NCI-H1417 treated with DMSO at 0.1 percent for 48 hours (cell line): ENCODE measurements at places on chromosomes 2 and 18.

DNA sequence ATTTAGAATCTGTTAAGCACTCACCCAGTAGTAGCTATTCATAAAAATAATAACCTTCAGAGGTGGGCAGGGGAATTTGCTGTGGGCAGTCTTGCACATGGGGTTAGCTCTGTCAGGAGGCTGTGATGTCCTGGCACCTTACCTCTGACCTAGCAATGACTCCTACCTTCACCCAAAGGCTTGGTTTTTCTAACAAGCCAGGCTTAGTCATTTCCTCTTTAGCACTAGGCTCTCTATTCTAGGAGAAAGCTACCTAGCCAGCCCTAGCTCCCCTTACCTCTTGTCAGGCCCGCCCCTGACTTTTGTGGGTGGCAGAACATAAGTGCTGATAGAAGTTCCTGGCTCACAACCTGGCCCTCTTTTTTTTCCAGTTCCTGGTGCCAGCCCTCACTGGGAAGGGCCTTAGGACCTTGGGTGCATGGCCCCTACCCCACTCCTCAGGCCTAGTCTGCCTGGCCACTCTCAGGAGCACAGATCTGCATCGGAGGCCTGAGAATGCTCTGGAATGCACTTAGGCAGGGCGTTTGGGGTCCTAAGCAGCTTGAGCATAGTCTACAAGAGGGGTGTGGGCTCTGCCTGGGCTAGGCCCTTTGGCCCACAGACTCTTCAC, 17.7 kb downstream of the CPLX4 start:
- DNase-seq: no peak

- DNase-seq: no peak
Observed at GRCh38 chr2:71120195-71120594, 9.8 kb downstream of the MCEE start.

GRCh38 chr2:161388146-161388779, 27.8 kb upstream of the TBR1 start:
- no peak for DNase-seq

DNA sequence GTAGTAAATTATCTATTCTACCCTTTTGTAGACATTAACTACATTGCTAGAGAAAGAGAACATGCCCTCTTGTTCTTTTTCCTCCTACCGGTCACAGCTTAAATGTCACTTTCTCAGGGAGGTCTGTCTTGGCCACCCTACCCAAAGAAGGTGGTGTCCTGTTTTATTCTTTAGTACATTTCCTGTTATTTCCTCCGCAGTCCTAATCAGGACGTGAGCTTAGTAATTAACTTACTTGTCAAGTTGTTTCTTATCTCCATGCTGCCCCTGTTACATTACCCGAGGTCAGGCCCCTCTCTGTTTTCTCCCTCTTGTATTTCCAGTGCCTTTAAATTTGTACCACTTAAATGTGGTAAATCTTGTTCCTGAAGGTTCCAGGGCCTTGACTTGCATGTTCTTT, 73.7 kb upstream of the RMDN2 start:
- no peak for DNase-seq

DNA sequence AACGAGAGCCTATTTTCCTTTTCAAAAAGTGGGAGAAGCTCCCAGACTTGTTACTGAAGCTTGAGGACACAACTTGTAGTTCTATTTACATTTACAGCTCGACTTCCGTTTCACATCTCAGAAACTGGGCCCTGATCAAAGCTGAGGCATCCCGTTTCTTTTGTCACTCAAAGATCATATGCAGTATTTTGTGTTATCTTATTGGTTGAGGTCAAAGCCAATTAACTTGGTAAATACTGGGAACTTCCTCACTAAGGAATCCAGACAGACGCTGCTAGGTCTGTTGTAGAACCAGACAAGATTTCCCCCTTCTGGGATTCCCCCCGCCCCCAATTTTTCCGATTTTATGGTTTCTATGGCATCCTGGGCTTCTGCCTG, 50.3 kb downstream of the TSN start:
- no peak for DNase-seq

GRCh38 chr2:161418715-161419637, 2.9 kb downstream of the TBR1 start:
- DNase-seq: no peak

- no peak for DNase-seq
Observed at GRCh38 chr2:71658771-71659170, 205.4 kb downstream of the DYSF start.

DNA sequence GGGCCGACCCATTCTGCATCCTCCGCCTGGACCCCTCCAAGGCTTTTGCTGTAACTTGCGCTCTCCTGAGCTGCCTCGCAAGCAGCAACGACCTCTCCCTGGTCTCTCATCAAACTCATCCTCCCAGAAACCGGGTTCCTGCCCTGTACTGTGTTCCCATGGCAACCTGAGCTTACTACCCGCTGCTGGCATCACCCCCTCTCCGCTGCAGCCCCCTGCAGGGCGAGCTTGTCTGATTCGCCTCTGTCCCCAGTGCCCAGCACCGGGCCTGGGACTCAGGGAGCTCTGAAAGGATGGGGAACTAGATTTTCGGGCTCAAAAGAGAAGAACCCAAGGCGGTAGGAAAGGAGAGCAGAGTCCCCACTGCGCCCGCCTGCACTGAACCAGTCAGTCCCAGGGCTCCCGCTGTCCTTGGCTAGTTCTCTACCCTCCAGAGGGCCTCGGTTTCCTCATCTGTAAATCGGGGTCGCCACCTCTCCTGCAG, 463 bp downstream of the HS1BP3 start:
- DNase-seq: no peak

DNA sequence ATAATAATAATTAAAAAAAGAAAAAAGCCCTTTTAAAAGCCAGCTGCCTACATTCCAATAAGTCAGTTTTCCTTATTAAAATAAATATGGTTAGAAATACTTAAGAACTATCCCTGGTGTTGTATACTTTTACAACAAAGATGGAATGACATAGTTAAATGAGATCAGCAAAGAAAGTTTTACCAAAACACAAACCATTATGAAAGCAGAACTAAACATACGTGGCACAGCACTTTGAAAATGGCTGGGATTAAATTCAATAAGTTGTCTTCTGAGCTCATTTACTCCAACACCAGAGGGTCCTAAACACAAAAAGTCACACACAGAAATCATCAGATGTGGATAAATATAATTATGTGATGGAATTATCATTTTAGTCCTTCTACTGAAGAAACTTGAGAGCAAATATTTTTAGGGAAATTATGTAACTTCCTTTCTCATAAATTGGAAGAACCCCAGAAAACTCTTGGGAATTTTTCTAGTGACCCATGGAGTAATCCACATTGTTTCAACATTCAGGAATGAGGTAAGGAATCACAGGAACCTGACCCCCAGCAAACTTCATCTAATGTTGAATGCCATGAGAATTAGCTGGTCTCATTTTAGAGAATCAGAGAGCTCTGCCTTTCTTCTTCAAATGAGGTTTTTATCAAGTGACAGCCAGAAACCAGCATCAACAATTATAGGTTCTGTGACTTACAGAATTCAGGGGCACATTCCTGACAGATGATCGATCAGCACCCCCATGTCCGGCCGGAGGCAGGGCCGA, 11.5 kb upstream of the TMEM237 start:
- no peak for DNase-seq

GRCh38 chr2:135694711-135695110, 46.9 kb upstream of the UBXN4 start:
- no peak for DNase-seq

- no peak for DNase-seq
Observed at GRCh38 chr2:224359569-224359968, 42.3 kb downstream of the FAM124B start.

DNA sequence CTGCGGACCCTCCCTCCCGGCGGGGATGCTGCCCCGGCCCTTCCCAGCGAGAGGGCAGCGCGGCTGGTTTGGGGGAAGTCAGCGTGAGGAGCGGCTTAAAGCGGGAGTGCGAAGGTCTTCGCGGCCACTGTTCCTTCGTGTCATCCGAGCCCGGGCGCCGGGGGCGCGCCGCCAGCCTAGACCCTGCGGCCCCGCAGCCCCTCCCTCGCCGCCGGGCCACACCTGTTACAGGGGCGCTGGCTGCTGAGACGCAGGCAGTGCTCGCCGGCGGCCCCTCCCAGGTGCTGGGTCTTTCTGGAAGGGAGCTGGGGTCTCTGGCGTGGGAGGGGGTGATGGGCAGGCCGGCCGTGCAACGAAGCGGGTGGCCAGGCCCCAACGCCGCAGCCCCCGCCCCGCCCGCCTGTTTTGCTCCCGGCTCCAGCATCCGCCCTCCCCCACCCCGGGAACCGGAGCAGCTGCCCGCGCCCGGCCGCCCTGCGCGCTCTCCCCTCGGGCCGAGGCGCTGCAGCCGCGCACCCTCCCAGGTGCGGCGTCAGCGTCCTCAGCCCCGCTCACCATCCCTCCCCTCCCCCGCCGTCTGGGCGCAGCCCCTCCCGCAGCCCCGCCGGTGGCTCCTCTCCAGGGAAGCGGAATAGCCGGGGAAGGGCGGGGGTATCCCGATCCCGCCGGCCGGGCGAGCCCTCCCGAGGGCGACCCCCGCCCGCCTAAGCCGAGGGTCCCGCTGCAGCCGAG, 727 bp downstream of the KIF1A start:
- DNase-seq: no peak

DNA sequence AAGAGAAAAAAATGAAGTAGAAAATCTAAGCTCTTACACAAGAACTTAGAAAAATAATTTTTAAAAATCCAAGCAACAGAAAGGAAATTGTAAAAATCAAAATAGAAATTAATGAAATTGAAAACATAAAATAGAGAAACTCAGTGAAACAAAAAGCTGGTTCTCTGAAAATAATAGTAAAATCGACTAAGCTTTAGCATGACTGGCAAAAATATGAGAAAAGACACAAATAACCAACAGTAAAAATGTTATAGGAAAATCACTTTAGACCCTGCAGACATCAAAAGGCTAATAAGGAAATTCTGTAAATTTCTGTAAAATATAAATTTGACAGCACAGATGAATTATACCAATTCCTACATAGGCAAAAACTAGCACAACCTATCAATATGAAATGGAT, 768.9 kb upstream of the LRRTM1 start:
- DNase-seq: no peak

GRCh38 chr2:42812899-42813479, 20.6 kb upstream of the HAAO start:
- DNase-seq: no peak

GRCh38 chr2:119464981-119465380, 33.3 kb downstream of the TMEM37 start:
- DNase-seq: no peak

DNA sequence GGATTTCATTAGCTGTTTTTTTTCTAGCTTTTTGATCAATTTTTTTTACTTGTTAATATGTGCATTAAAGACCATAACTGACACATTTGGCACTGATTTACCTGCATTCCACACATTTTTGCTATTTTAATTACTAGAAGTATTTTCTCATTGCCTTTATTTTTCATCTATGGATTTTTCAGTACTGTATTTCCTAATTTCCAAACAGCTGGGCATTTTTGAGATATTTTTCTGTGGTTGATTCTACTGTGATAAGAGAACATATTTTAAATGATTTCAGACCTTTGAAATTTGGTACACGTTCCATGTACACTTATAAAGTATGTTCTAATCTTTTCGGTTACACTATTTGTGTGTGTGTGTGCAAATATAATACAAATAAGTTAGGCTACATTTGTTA, 135.3 kb downstream of the PARD3B start:
- no peak for DNase-seq

DNA sequence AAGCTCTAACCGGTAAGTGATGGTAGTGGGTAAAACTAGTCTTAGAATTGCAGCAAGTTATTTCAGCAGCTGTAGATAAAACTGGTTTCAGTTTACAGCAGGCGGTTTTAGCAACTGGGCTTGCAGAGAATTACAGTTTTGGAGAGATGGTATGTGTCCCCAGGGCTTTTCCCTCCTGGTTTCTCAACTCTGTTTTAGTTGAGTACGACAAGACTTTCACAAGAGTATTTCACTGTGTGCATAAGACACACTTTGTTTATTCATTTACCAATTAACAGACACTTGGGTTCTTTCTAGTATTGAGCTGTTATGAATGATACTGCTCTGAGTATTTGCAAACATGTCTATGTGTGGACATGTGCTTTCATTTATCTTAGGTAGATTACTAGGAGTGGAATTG, 65.6 kb upstream of the RFX8 start:
- DNase-seq: no peak

DNA sequence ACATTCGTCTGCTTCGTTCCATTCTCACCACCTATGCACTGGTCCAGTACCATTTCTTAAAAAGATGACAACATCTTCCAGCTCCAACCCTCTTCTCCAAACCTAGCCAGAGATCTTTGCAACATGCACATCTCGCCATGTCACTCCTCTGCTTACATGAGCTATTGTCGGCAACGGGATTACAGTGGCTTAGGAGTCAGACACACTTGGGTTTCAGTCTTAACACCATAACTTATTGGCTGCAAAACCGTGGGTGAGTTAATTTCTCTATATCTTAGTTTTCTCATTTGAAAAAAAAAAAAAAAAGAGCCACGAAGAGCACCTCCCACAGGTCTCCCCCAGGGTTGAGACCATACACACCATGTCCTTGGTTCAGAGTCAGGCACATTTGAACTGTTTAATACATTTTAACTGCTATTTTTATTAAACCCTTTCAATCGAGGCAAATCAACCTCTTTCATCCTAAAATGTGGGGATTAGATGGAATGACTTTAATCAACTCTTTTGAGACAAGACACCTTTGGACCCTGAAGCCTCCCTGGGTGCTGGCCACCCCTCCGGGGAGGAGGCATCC, 889 bp downstream of the ANKRD29 start:
- no peak for DNase-seq

- no peak for DNase-seq
Observed at GRCh38 chr18:78771496-78772359, 207.9 kb upstream of the SALL3 start.

GRCh38 chr2:239694487-239694886, 293.7 kb upstream of the HDAC4 start:
- DNase-seq: no peak

DNA sequence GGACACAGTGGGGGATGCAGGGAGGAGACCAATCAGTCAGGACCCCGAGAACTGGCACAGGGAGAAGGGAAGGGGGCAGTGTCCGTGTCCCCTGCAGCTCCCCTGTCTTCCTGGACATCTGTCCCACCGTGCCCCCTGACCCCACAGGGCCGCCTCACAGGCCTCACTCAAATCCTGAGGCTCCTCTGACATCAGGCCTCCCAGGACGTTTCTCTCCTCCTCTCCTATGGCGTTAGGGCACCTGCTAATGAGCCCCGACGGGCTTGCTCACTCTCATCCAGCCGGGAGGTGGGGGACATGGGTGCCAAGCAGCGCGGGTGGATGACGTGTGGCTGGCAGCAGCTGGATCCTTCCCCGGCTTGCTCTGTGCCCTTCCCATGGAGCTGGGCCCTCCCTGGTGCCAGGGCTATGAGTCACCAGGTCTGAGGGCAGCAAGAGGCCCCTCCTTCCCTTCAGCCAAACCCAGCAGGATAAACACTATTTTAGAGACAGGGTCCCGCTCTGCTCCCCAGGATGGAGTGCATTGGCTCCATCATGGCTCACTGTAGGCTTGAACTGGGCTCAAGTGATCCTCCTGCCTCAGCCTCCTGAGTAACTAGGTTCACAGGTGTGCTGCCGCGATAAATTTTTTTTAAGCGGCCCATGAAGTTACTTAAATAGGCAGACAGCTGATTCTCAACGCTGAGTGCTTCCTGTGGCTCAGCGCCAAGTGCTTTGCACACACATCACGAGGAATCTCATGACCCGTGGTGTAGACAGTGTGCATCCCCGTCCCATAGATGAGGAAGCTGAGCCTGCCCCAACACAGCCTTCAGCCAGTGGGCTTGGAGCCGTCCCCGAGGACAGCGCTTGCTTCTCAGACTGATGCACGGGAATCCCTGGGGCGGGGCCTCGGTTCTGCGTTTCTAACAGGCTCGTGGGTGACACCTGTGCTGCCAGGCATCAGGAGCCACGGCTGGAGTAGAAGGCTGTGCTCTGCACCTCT, 64.5 kb upstream of the HDAC4 start:
- no peak for DNase-seq
